ENCODE measurements at places on chromosomes 7 and 10. TPM values are rescaled to one million over a fixed set of nuclear protein-coding genes. Genes with fewer than 3 reads are reported as not detected.
A peak's percentile ranks its signal among the peaks of the same experiment; 100 is the strongest.

- no peak for DNase-seq
- H3K27me3 ChIP-seq: no peaks in the 10 kb centered on the region
- H3K27ac ChIP-seq: no peak overlapping the region
- H3K36me3 ChIP-seq: no peaks in the 10 kb centered on the region
Observed at GRCh38 chr7:111101856-111102646, 11.1 kb downstream of the LRRN3 start.

DNA sequence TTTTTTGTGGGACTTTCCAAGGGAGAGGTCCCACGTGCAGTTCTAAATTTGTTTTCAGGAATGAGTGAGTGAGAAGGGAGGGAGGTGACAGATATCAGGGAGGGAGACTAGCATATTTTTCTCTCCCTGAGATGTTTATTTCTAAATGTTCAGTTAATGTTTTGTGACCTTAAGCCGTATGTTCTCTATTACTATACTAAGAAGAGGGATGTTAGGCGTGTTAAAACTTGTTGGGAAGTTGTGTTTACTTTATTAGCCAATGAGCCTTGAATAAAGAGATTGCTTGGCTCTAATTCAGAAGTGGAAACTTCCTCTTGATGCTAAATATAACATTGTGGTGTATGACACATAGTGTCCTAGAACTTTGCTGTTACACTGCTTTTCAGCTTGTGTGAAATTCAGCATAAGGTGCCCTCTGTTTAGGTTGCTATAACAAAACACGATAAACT is 37.3 kb downstream of the DNAH11 start:
- H3K36me3 ChIP-seq: peaks cover 3% of the 10 kb centered on the region
- peak overlapping the region; percentile 78 for H3K27ac ChIP-seq
- DNase-seq: no peak
- H3K27me3 ChIP-seq: peaks cover 2% of the 10 kb centered on the region

DNA sequence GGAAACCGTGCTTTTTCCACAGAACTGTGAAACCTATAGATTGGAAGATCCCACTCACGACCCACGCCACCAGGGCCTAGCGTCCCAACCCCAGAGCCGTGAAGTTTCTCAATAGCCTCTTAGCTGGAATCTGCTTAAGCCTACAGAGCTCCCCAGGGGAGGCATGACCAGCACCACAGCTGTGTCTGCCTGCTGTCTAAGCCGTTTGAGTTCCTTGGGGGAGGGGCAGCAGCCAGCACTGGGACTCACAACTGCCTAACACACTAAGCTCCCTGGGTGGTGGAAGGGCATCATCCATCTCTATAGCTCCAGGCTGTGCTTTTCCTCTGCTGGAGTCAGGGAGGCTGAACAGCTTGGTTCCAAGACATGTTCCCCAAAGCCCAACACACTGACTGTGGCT is 26.0 kb upstream of the TMEM140 start:
- H3K4me3 ChIP-seq: no peak overlapping the region
- no peaks in the 10 kb centered on the region for H3K4me1 ChIP-seq
- peaks cover 40% of the 10 kb centered on the region for H3K27me3 ChIP-seq
- no peak overlapping the region for H3K27ac ChIP-seq
- DNase-seq: no peak
- peaks cover 10% of the 10 kb centered on the region for H3K36me3 ChIP-seq

DNA sequence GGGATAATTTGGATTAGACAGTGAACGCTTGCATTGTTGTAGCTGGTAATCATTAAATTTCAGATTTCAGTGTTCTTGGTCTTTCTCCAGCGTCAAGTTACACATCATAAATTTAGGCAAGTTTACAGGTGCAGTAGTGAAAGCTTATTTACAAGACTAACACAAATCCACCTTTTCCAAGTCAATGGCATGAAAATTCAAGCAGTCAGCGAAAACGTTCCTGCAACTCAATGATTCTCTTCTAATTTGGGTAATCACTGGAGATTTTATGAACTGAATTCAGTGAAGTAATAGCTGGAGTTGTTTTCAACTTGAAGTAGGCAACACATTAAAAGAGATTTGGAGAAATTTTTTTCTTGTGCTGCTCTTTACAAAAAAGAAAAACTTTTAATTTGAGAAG is 17.9 kb downstream of the BCAP29 start:
- peaks cover 23% of the 10 kb centered on the region for H3K4me1 ChIP-seq
- H3K36me3 ChIP-seq: peaks cover 15% of the 10 kb centered on the region
- no peak for DNase-seq
- no peaks in the 10 kb centered on the region for H3K27me3 ChIP-seq
- no peak overlapping the region for H3K4me3 ChIP-seq

- H3K4me3 ChIP-seq: no peak overlapping the region
- no peaks in the 10 kb centered on the region for H3K36me3 ChIP-seq
- DNase-seq: no peak
- peaks cover 11% of the 10 kb centered on the region for H3K4me1 ChIP-seq
- H3K27ac ChIP-seq: no peak overlapping the region
Observed at GRCh38 chr7:43300121-43300520, 187.7 kb downstream of the HECW1 start.

DNA sequence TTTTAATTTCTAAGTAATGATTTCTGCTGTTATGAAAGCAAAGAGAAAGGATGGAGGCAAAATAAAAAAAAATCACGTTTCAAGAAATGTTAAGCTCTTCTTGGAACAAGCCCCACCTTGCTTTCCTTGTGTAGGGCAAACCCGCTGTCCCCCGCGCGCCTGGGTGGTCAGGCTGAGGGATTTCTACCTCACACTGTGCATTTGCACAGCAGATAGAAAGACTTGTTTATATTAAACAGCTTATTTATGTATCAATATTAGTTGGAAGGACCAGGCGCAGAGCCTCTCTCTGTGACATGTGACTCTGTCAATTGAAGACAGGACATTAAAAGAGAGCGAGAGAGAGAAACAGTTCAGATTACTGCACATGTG is 2.4 kb downstream of the ADRB1 start:
- H3K27ac ChIP-seq: no peak overlapping the region
- H3K4me1 ChIP-seq: peaks cover 19% of the 10 kb centered on the region
- H3K36me3 ChIP-seq: no peaks in the 10 kb centered on the region

DNA sequence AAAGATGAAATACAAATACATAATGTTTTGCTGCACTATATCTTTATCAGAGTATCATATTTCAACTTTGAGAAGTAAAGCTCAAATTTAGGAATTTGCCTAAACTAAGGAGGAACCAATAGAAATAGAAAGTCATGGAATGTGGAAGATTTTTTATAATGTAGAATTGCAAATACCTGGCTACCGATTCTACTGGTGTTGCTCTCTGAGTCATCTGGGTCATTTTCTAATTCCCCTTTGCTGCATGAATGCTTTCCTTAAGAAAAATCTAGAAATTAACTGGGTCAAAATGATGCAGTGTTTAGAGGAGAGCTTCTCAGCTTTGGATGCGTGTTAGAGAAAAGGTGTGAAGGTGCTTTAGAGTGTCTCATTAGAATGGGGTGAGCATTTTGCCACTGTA is 568.9 kb upstream of the ANKRD30A start:
- H3K27me3 ChIP-seq: no peaks in the 10 kb centered on the region
- H3K27ac ChIP-seq: no peak overlapping the region
- H3K36me3 ChIP-seq: no peaks in the 10 kb centered on the region
- peaks cover 28% of the 10 kb centered on the region for H3K4me1 ChIP-seq
- DNase-seq: no peak

The CYP3A4 gene
- total RNA-seq: not detected
